Mucosa of descending colon (tissue), 3 donors: ENCODE measurements at places on chromosomes 16 and 17. TPM values are rescaled to one million over a fixed set of nuclear protein-coding genes. Genes with fewer than 3 reads are reported as not detected.

- no peak for DNase-seq
Measured at GRCh38 chr16:77882358-77882757, 94.0 kb downstream of the VAT1L start.

GRCh38 chr16:49049191-49049590 is 232.4 kb downstream of the CBLN1 start:
- no peak for DNase-seq

DNA sequence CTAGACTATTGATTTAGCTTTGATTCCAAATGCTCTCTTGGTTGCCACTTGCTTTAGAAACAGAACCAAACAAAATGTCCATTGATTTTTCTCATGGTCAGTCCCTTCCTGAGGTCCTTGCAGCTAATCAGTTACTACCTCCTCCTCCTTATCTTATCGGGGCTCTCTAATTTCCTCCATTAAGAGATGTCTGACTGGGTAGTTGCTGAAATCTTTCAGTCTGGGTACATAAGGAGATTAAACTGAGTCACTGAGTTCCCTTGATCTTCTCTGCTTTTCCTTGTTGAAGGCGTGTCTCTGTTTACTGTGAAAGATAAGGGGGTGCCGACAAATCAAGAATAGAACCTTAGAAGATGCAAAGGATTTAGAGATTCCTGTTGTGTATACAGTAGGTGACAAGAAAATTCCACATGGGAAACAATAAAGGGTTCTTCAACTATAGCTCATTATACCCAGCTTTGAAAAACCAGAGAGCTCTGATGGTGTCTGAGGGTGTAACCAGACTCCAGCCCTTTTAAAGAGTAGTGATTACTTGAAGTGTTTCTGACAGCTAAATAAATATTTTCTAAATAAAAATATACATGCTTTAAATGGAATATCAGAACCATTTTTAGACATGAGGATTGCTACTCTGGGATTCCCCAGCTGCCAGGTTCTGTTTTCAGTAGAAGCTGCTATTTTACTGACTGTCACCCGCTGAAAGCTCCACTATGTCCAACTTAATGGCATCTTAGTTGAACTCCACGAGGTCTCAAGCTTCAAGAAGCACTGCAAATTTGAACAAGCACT is 791.3 kb upstream of the SOX9 start:
- DNase-seq, result no peak

- DNase-seq, result no peak
Measured at GRCh38 chr17:31283841-31284240, 13.2 kb downstream of the OMG start.

- DNase-seq, result no peak
Measured at GRCh38 chr17:72723711-72724110, 368.8 kb downstream of the SLC39A11 start.

DNA sequence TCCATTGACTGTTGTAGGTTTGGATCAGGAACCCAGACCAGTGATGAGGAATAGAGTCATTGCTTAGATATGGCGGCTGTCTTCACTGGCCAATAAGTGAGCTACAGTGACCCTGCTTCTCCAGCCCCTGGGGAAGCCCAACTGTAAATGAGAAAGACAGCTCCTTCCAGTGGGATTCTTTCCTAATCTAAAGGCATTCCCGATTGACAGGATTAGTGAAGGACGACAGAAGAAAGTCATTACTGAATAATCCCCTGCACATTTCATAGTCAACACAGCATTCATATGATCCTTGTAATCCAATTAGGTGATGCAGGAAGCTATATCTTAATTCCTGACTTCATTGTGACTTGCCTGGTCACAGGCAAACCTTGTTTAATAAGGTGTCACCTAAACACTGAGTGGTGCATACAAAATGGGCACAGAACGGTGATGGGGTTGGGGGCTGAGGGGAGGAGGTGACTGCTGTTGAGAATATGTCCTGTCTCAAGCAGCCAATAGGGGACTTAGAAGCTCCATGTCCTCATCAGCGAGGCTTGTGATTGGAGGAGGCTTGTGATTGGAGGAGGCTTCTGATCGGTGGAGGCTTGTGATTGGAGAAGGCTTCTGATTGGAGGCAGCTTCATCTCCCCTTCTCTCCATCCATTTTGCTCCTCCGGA is 242.6 kb downstream of the XYLT1 start:
- DNase-seq, result no peak

- DNase-seq, result no peak
Measured at GRCh38 chr16:22075043-22075757, 17.1 kb upstream of the VWA3A start.

- DNase-seq, result no peak
Measured at GRCh38 chr16:5903153-5903552, 805.6 kb upstream of the EEF2KMT start.

- no peak for DNase-seq
Measured at GRCh38 chr16:26505496-26505895, 561.2 kb upstream of the C16orf82 start.

GRCh38 chr17:49021095-49021767 is 24.0 kb downstream of the IGF2BP1 start:
- no peak for DNase-seq

Gene TNFRSF17
- 3.3 TPM for total RNA-seq

Gene KRT20
- 1,810 TPM for total RNA-seq

Gene KRT14
- 0.67 TPM for total RNA-seq
